Aorta (tissue), 5 donors: ENCODE measurements at places on chromosomes 13 and 19.

GRCh38 chr19:4518345-4519171 is at the start of gene PLIN4:
PLIN4 (minus strand) TSS chr19:4518486; CDS start chr19:4518272, 214 bp downstream.
- H3K36me3 ChIP-seq: no peaks in the 10 kb centered on the region
- H3K27ac ChIP-seq: no peak within 1 kb of the TSS
- no peaks in the 10 kb centered on the region for H3K4me1 ChIP-seq
- no peak for DNase-seq
- H3K4me3 ChIP-seq: no peak within 1 kb of the TSS
- H3K27me3 ChIP-seq: no peaks in the 10 kb centered on the region

- H3K36me3 ChIP-seq: no peaks in the 10 kb centered on the region
- no peak overlapping the region for H3K27ac ChIP-seq
- H3K27me3 ChIP-seq: no peaks in the 10 kb centered on the region
- no peak overlapping the region for H3K4me3 ChIP-seq
- no peak for DNase-seq
Measured at GRCh38 chr13:79451500-79451962, 29.4 kb upstream of the NDFIP2 start.

GRCh38 chr19:16325641-16326400 is 1.2 kb downstream of the KLF2 start:
- DNase-seq: peak; percentile 79
- no peaks in the 10 kb centered on the region for H3K4me1 ChIP-seq
- peak overlapping the region; percentile 99 for H3K27ac ChIP-seq
- no peaks in the 10 kb centered on the region for H3K27me3 ChIP-seq
- no peaks in the 10 kb centered on the region for H3K36me3 ChIP-seq

- H3K27me3 ChIP-seq: no peaks in the 10 kb centered on the region
- no peak overlapping the region for H3K4me3 ChIP-seq
- H3K36me3 ChIP-seq: no peaks in the 10 kb centered on the region
- no peak overlapping the region for H3K27ac ChIP-seq
- no peak for DNase-seq
Measured at GRCh38 chr19:8089664-8090601, 37.4 kb downstream of the CCL25 start.

DNA sequence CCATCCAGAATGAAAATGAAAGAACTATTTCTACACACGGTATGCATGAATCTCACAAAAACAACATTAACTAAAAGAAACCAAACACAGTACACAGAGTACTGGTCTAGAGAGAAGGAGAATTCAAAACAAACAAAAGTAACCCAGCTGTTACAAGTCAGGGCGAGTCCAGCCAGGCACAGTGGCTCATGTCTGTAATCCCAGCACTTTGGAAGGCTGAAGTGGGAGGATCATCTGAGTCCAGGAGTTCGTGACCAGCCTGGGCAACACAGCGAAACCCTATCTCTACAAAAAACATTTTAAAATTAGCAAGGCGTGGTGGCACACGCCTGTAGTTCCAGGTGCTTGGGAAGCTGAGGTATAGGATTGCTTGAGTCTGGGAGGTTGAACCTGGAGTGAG is 1.7 kb upstream of the PSMC4 start:
- no peak overlapping the region for H3K27ac ChIP-seq
- H3K4me3 ChIP-seq: no peak overlapping the region
- no peak for DNase-seq
- H3K36me3 ChIP-seq: peaks cover 1% of the 10 kb centered on the region
- no peaks in the 10 kb centered on the region for H3K27me3 ChIP-seq
- H3K4me1 ChIP-seq: no peaks in the 10 kb centered on the region

GRCh38 chr19:571566-571974 is 826 bp upstream of the BSG start:
- no peaks in the 10 kb centered on the region for H3K36me3 ChIP-seq
- no peak overlapping the region for H3K27ac ChIP-seq
- peak overlapping the region; percentile 66 for H3K4me3 ChIP-seq
- no peaks in the 10 kb centered on the region for H3K27me3 ChIP-seq
- H3K4me1 ChIP-seq: no peaks in the 10 kb centered on the region

GRCh38 chr19:40547836-40548235 is 28.8 kb upstream of the SHKBP1 start:
- no peak overlapping the region for H3K27ac ChIP-seq
- no peak overlapping the region for H3K4me3 ChIP-seq
- no peak for DNase-seq
- H3K27me3 ChIP-seq: no peaks in the 10 kb centered on the region
- H3K4me1 ChIP-seq: no peaks in the 10 kb centered on the region
- H3K36me3 ChIP-seq: no peaks in the 10 kb centered on the region

DNA sequence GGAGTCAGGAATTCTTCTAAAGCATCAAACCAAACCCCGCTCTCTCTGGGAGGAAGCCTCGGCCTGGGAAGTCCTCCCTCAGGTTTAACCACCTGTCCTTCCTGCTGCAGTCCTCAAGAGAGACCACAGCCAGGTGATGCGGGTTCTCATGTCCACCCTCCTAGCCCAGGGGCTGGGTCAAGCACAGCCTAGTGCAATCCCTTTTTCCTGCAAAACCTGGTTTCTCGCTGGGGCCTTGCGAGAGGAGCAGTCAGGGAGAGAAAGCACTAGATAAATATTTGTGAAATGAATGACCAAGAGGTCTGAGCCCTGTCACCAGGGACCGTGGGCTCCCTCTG is 2.4 kb downstream of the SLC8A2 start:
- DNase-seq: no peak
- H3K4me3 ChIP-seq: no peak overlapping the region
- H3K4me1 ChIP-seq: no peaks in the 10 kb centered on the region
- H3K36me3 ChIP-seq: no peaks in the 10 kb centered on the region
- H3K27me3 ChIP-seq: no peaks in the 10 kb centered on the region
- no peak overlapping the region for H3K27ac ChIP-seq

GRCh38 chr13:44305917-44306370 is 67.7 kb upstream of the SERP2 start:
- no peak for DNase-seq
- no peak overlapping the region for H3K4me3 ChIP-seq
- peak overlapping the region; percentile 64 for H3K27ac ChIP-seq
- no peaks in the 10 kb centered on the region for H3K36me3 ChIP-seq

DNA sequence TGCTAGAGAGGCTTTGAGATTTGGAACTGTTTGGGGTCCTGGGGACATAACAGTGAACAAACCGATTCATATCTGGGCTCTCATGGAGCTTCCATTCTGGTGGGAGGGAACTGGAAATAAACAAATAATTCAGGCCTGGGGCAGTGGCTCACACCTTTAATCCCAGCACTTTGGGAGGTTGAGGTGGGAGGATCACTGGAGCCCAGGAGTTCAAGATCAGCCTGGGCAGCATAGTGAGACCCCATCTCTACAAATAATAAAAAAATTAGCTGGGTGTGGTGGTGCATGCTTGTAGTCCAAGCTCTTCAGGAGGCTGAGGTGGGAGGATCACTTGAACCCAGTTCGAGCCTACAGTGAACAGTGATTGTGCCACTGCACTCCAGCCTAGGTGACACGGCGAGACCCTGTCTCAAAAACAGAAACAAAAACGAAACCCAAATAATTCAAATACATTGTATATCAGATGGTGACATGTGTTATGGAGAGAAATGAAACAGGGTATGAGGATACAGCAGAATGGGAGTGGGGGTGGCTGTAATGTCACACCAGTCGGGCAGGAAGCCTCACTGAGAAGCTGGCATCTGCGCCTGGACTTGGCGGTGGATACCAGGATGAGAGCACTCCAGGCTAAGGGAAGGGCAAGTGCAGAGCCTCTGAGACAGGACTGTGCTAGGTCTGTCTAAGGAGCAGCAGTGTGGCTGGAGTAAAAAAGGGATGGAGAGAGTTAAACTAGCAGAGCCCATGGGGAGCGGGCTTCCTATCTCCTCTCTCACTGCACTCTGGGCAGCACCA is 131.1 kb upstream of the ZNF536 start:
- no peak overlapping the region for H3K27ac ChIP-seq
- H3K27me3 ChIP-seq: no peaks in the 10 kb centered on the region
- H3K36me3 ChIP-seq: no peaks in the 10 kb centered on the region
- H3K4me3 ChIP-seq: no peak overlapping the region
- DNase-seq: no peak

- no peaks in the 10 kb centered on the region for H3K4me1 ChIP-seq
- H3K27ac ChIP-seq: no peak overlapping the region
Measured at GRCh38 chr13:33228648-33229445, 56.7 kb downstream of the STARD13 start.

- DNase-seq: no peak
- no peak overlapping the region for H3K4me3 ChIP-seq
- H3K27ac ChIP-seq: no peak overlapping the region
- H3K36me3 ChIP-seq: no peaks in the 10 kb centered on the region
- no peaks in the 10 kb centered on the region for H3K4me1 ChIP-seq
Measured at GRCh38 chr13:25080773-25081172, 15.2 kb upstream of the PABPC3 start.

DNA sequence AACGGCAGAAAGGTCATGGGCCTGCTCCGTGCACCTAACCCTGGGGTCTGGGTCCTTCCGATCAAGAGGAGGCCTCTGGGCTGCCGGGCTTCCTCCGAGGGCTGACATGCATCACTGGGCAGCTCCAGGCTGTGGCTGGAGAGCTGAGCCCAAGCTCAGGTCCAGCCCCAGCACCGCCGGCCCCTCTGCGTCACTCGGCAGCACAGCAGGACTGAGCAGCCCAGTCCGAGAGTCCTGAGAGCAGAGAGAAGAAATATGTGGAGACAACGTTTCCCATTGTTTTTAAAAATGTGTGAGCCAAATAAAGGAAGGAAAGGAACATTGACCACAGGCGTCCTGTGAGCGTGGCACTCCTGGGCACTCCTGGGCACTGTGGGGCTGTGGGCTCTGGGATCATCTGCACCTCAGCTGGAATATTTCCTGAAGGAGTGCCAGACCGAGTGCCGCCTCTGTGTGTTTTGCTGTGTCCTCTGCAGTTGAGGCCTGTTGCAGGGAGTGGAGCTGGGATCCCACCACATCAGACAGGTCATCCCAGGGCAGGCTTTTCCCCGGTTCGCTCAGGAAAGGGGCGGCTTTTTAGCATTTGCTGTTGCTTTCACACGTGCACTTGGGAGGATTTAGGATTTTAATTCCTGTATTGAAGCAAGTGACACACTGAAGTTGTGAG is 37.8 kb upstream of the TFDP1 start:
- H3K36me3 ChIP-seq: peaks cover 8% of the 10 kb centered on the region
- DNase-seq: peak; percentile 73
- H3K4me3 ChIP-seq: no peak overlapping the region
- H3K4me1 ChIP-seq: no peaks in the 10 kb centered on the region
- H3K27me3 ChIP-seq: no peaks in the 10 kb centered on the region

DNA sequence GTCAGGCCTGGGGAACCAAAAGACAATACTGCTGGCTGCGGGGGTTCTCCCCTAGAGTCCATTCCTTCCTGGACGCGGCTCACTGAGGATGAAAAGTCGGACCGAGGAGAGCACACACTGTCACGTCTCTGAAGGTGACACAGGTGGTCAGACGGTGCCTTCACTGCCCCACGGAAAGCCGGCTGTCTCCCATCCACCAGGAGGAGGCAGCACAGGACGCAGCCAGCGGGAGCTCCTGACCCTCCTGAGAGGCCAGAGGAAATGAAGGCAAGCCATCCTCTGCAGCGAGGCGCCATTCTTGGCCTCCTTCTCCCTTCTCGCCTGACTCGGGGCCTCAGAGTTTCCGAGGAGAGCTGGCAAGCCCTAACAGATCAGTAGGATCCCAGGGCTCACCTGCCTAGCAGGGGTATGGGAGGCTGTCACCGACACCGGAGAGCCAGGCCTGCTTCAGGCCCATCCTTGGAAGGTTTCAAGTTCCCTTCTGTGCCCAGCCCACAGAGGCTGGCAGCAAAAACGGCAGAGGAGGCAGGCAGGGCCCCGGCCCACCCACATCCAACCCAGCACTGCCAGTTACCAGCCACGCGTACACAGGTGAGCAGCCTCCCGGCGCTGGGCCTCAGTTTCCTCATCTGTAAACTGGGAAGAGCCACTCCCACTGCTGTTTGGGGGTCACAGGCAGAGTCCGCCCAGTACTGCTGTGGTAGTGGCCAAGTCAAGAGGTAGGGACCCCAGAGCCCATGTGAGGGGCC is 4.5 kb downstream of the REXO1 start:
- H3K4me1 ChIP-seq: peaks cover 3% of the 10 kb centered on the region
- no peaks in the 10 kb centered on the region for H3K27me3 ChIP-seq
- H3K4me3 ChIP-seq: no peak overlapping the region
- DNase-seq: no peak
- H3K27ac ChIP-seq: no peak overlapping the region

GRCh38 chr13:45705918-45706317 is 3.8 kb downstream of the CBY2 start:
- H3K4me1 ChIP-seq: no peaks in the 10 kb centered on the region
- H3K4me3 ChIP-seq: no peak overlapping the region
